ENCODE measurements at places on chromosomes 16 and 17.

- DNase-seq = peak; percentile 14
Measured at GRCh38 chr16:78437352-78437968, 338.0 kb downstream of the WWOX start.

- no peak for DNase-seq
Measured at GRCh38 chr17:62821189-62822079, 13.3 kb upstream of the MARCHF10 start.

- no peak for DNase-seq
Measured at GRCh38 chr17:35080536-35080935, 17.0 kb upstream of the RFFL start.

DNA sequence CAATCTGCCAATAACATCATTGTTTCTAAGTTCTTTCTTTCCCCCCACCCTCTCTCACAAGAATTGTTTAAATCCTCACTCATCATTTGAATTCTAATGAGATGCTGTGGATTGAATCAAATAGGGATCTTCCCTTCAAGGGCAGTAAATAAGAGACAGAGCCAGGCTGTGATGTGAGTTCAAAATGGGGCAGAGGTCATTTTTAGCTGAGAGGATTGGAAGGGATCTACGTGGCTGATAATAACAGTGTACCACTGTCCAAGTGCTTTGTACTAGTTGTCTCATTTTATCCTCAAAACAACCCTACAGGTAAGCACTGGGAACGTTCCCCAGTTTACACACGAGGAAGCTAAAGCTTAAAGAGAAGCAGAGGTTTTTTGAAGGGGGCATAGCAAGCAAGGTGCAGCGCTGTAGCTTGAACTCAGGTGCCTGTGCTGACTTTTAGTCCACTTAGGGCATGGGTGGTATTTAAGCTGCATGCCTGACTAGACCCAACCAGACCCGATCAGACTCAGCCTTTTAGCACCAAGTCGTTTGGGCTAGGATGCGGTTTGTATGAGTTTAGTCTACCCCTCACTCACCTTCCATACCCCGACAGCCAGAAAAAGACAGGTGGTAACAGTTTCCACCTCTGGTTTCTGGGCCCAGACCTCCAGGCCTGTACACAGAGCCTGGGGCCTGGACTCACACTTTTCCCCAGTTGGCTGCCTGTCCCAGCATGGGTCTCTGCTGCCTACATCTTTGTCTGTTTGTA is 39.2 kb upstream of the CCR7 start:
- no peak for DNase-seq

DNA sequence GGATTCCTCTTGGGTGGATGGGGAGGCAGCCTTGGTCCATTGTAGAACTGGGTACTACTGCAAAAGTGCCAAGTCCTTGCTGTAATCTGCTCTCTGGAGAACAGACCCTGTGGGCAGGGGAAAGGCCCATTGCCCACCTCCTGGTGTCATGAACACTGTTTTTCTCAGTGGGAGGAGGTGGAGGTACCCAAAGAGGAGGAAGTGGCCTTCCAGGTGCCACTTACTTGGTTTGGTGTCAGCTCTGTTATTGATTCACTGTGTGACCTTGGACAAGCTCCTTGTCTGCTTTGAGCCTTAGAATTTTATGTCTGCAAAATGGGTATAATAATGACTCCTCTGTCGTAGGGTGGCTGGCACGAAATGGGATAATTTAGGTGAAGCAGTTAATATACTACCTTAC is 55.8 kb downstream of the PLCG2 start:
- DNase-seq = no peak

- no peak for DNase-seq
Measured at GRCh38 chr17:78993241-78993956, 13.7 kb upstream of the LGALS3BP start.

- DNase-seq = no peak
Measured at GRCh38 chr16:1048442-1049112, 24.0 kb upstream of the SSTR5 start.

DNA sequence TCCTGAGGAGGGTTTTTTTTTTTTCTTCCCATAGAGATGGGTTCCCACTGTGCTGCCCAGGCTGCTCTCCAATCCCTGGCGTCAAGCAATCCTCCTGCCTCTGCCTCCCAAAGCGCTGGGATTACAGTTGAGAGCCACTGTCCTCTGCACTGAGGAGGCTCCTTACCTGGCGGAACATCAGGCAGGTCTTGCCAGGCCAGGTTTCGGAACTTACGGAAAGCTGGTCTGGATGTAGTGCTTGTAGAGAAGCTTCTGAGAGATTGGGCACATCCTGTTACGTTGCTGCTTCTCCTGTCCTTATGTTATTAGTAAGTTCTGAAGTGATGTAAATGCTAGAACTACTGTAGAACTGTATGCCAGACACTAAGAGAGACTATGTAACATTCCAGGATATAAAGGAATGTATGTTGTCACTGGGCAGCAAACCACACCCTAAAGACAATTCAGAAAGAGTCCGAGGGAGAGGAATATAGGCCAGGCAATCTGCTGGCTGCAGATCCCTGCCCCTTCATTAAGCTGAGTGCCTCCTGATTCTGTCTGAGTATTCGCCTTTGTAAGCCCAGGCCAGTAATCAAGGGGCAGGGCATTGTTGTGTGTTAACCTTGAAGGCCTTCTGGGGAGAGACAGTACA is 21.1 kb downstream of the ETV4 start:
- no peak for DNase-seq

- no peak for DNase-seq
Measured at GRCh38 chr17:66519154-66519553, 216.7 kb downstream of the PRKCA start.

DNA sequence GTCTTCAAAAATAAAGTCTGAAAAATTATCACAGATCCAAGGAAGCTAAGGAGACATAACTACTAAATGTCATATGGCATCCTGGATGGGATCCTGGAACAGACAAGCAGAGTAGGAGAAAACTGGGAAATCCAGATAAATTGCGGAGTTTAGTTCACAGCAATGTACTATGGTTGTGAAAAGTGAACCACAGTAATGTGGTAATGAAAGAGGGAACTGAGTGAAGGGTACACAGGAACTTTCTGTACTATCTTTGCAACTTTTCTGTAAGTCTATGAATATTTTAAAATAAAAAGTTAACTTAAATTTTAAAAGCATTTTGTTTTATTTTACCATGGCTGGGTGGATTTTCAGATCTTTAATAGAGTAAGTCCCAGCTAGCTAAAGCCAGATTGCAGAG is 16.3 kb downstream of the SLFN12L start:
- no peak for DNase-seq

- DNase-seq = no peak
Measured at GRCh38 chr16:48003206-48003907, 152.4 kb downstream of the ABCC12 start.

GRCh38 chr17:4407851-4408250 is 25.9 kb upstream of the SPNS3 start:
- no peak for DNase-seq

DNA sequence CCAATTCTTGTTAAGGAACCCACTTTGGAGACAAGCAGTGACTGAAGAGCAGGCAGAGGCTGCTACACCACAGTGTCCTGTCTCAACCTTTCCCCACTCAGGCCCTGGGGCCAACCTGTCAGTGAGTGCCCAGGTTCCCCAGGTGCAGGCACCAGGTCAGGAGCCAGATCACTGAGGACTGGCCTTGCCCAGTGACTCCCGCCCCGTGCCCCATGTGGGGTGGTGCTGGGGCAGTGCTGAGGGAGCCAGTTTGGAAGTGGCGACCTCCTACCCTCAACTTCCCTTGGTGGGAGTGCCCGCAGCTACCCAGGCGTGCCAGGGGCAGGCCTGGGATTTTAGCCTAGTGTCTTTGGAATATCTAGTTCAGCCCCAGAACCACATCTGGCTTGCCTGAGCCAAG is 29.3 kb downstream of the SREBF1 start:
- no peak for DNase-seq

- no peak for DNase-seq
Measured at GRCh38 chr17:39237586-39237985, 11.8 kb upstream of the STAC2 start.

- no peak for DNase-seq
Measured at GRCh38 chr17:45139533-45139920, 4.0 kb downstream of the ACBD4 start.

Data from stimulated activated CD4-positive, alpha-beta T cell treated with anti-CD3 and anti-CD28 coated beads, Interleukin-1b, Interleukin-23, amount 100 ng/mL, for 24 hours (primary cell).